Hematopoietic multipotent progenitor cell treated with erythropoietin and hydrocortisone succinate and interleukin-3 and kit ligand, for 15 days (in vitro differentiated cells): ENCODE measurements at places on chromosomes 5 and 9.

DNA sequence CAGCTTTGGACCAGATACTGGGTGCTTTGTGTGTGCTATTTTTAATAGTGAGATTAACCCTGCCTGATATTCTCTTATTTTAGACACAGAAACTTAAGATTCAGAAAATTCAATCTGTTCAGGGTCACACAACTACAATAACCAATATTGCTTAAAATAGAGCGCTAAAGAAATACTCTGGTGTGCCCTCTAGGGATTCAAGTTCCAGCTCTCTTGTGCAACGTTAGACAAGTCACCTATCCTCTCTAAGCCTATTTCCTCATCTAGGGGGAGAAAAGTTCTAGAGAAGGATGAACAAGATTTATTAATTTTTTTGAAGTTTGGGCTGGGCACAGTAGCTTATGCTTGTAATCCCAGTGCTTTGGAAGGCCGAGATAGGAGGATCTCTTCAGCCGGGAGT, 2.1 kb upstream of the SCAI start:
- no peak for DNase-seq

DNA sequence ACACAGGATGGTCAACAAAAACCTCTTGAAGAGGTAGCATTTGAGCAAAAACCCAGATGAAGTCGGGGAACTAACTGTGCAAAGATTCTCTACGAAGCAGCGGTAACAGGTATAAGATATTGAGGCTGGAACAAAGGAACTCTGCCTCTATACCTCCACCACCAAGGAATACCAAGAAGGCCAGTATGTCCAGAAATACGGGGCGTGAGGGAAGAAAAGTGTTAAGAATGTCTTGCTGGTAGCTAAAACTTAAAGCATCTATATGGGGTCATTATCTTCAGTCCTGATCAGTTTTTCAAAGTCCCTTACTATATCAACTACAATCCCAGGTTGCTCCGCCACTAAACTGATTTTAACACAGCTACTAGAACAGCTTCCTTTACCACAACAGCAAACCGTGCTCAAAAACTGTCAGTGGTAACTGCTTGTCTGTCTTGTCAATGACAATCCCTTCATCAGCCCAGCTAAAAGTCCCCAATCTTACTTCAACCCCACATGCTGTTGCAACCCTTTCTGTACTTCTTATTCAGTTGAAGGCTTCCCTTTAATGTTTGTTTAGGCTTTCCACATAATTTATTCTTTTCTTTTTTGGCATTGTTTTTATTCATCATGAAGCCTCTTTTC, 9.4 kb downstream of the PAM start:
- no peak for DNase-seq

- no peak for DNase-seq
Measured at GRCh38 chr5:135880278-135880677, 15.4 kb downstream of the IL9 start.

DNA sequence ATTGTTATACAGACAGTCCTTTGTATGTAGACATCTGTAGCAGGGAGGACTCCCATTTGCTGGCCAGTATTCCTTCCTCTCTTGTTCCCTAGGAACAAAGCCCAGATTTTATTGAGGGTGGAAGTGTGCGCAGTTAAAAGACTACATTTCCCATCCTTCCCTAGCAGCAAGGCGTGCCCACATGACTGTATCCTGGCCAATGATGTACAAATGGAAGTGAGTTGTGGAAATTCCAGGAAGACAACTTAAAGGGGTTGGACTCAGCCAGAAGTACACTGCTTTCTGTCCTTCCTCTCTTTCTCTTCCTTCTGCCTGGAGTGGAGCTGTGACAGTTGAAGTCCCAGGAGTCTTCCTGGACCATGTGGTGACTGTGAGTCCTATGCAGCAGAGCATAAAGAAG, 89.0 kb downstream of the HRH2 start:
- DNase-seq, result no peak

DNA sequence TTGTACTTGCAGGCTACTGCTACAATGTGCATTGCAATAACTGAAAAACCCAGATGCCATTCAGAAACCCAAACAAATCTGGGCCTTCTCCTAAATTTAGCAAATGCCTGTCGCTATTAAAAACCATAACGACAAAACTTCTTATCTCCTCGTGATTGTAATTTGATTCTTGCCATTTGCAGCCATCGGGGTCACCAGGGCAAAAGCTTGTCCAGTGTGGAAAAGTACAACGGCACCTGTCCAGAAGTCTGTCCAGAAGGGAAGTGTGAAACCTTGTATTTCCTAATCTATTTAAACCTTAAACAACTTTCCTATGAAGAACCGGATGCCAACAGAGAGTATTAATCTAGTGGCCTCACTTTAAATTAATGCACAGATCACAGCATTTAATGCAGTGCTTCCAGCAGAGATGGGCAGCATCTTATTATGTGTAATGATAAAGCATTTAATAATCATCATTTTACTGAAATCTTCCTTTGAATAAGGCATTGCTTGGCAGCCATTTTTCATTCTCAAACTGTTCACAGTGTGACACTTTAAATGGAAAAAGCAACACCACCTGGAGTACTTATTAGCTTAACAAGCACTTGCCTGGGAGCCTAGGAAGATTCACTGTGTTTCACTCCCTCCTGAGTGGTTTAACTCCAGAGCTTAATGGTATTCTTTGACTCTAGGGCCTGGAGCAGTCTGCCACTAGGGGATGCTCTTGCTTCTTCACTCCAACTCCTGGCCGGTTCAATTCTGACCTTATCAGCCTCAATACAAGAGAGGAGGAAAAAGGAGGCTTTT, 4.9 kb upstream of the C7 start:
- peak; percentile 20 for DNase-seq

GRCh38 chr9:136787690-136788400, 3.3 kb upstream of the TMEM141 start:
- DNase-seq, result peak; percentile 88

- DNase-seq, result no peak
Measured at GRCh38 chr9:120353506-120353905, 226.5 kb downstream of the CDK5RAP2 start.

DNA sequence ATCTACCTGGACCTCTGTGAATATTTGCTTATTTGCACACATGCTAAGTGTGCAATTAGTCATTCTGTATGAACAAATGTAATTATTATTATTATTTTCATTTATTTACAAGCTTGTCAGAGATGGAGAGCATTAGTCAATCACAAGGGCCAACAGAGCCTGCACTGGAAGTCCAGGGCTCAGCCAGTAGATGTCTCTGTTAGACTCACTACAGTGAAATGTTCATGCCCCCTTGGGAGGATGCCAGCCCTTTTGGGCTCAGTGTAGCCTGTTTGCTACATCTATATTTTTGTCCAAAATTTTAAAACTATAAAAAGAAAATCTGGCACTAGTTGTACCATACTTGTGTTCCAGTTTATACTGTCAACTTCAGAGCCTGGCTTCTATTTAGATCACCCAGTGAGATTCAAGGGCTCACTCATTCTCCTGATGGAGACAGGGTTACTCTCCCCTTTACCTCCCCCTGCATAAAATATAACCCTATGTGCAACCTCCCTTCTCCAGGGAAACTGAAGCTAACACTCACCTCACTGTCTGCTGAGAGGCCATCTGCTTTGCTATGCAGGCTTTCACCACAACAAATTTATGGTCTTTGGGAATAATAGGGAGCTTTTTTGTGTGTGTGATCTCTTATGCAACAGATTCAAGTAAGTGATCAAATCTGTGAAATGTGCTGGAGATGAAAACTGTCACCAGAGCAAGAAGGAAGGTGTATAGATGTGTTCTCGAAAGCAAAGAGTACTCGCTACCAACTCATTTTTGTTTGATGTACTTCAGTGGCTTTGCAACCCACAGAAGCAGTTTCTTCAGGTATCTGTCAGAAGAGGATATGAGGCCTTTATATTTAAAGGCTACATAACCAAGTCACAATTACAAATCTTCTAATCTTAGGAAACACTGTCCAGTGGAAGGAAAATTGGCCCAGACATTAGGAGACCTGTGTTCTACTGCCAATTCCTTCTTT, 99.9 kb upstream of the TLE4 start:
- DNase-seq, result no peak

- no peak for DNase-seq
Measured at GRCh38 chr5:135057233-135057632, 23.2 kb upstream of the PITX1 start.

GRCh38 chr9:135716045-135716444, 14.1 kb downstream of the KCNT1 start:
- DNase-seq, result no peak

GRCh38 chr9:14480526-14480925, 166.6 kb upstream of the NFIB start:
- no peak for DNase-seq

- no peak for DNase-seq
Measured at GRCh38 chr9:98432134-98432533, 176.7 kb upstream of the TBC1D2 start.

DNA sequence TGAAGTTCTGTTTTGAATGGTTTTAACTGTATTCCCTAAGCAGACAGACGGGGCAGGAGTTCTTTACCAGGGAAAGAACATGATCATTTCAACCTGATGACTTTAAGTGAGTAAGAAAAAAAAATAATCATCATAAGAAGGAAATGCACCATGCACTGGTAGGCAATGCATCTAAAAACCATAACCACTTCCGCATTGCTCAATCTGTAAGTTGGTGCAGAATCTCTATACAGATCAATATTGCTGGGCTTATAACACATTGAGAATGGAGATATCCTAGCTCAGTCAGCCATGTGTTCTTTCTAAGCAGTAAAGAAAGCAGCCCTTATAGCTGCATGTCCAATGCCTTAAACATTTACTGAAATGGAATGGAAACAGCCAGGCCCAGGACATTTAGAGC, 407.1 kb upstream of the DMAC1 start:
- no peak for DNase-seq

GRCh38 chr5:92885950-92886349, 695.1 kb downstream of the NR2F1-AS1 start:
- DNase-seq, result no peak

GRCh38 chr9:86178503-86178902, 79.1 kb upstream of the GOLM1 start:
- DNase-seq, result no peak

- DNase-seq, result no peak
Measured at GRCh38 chr9:92404042-92404836, at the start of gene OGN. OGN (minus strand) TSS chr9:92404578; CDS start chr9:92403407, 1,171 bp downstream.

DNA sequence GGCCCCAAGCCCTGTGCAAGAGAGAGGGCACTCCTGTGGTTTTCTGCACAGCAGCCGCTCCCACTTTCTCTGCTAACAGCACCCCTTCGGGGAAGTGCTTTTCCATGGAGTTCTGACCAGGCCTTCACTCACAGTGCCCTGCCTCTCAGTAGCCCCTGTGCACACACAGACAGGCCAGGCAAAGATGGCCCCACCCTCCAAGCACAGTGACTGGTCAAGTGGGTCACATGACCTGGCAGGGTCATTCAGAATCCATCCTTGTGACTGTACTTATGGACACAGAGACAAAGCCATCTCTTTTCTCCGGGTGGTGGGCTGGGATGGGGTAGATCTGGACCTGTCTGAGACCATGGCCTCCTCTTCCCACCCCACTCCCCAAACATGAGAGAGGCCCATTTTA, 82.5 kb downstream of the PSD2 start:
- no peak for DNase-seq

DNA sequence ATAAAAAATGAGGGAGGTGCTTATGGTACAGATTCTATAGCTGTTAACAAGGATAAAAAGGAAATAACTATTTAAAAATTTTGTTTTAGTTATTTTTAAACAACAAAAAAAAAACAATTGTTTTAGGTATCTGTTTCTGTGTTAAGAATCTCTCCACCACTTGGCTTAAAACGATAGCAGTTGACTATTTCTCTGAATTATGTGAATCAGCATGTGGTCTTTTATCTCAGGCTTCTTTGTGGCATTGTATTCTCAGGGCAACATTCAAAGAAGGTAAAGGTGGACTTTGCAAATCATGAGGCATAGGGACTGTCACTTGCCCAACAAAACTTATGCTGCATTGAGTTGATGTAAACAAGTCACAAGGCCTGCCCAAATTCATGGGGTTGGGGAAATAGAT, 55.2 kb downstream of the ERBIN start:
- no peak for DNase-seq

DNA sequence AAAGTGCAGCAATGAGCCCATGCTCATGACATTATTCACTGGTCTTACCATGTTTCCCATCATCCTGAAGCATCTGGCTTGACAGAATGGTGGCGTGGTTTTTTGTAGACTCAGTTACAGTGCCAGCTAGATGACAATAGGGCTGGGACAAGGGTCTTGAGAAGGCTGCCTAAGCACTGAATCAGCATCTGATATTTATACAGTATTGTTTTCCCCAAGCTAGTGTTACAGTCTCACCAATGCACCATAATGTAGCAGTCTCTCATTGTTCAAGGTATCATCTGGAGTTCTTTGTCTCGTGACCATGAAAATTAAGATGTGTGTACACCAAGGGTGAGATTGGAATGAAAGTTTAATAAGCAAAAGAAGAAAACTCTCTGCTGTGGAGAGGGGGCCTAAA, 19.0 kb upstream of the GGTA1 start:
- DNase-seq, result no peak

- peak; percentile 54 for DNase-seq
Measured at GRCh38 chr5:140346348-140347221, at the start of gene HBEGF. HBEGF (minus strand) TSS chr5:140346603; CDS start chr5:140346328, 275 bp downstream.

- DNase-seq, result no peak
Measured at GRCh38 chr9:135037521-135038250, 49.8 kb upstream of the OLFM1 start.

DNA sequence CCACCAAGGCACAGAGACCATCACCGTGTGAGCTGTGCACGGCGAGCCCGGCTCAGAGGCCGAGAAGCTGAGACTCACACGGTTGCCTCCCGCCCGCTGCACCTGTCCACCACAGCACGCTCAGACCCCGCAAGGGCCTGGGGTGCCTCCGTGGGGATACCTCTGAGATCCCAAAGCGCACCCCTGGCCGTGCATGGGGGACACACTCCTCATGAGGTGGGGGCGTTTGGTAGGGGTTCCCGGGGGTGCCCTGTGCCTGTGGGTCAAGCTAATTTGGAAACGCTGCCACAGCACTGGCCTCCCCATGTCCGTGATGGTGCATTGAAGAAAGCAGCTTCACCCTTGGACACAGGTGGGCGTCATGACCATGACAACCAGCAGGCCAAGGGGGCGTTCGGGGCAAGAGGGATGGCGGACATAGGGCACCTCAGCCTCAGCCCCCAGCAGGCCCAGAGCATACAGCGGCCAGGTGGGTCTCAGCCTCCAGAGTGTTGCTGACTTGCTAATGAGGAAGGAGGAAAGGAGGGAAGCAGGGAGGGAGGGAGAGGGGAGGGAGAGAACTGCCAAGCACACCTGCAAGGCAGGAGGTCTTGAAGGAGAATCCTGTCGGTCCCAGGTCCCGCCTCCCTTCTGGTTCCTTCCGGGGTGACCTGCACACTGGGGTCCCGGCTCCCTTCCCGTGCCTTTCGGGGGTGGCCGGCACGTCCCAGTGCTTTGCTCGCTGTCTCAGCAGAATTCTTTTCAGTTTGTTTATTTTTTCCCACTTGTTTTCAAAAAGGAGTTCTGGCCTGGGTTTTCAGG, 34.7 kb downstream of the GLT6D1 start:
- no peak for DNase-seq
